Adrenal gland (tissue), 19 donors: ENCODE measurements at places on chromosomes 16 and 17. TPM values are rescaled to one million over a fixed set of nuclear protein-coding genes. Genes with fewer than 3 reads are reported as not detected.

GRCh38 chr17:57539529-57540301 lies 205.4 kb downstream of the CCDC182 start:
- DNase-seq: no peak
- peak overlapping the region; percentile 93 for H3K27ac ChIP-seq
- H3K4me3 ChIP-seq: no peak overlapping the region
- peaks cover 49% of the 10 kb centered on the region for H3K4me1 ChIP-seq
- H3K27me3 ChIP-seq: no peaks in the 10 kb centered on the region

The KRT33A gene
- not detected for total RNA-seq

DNA sequence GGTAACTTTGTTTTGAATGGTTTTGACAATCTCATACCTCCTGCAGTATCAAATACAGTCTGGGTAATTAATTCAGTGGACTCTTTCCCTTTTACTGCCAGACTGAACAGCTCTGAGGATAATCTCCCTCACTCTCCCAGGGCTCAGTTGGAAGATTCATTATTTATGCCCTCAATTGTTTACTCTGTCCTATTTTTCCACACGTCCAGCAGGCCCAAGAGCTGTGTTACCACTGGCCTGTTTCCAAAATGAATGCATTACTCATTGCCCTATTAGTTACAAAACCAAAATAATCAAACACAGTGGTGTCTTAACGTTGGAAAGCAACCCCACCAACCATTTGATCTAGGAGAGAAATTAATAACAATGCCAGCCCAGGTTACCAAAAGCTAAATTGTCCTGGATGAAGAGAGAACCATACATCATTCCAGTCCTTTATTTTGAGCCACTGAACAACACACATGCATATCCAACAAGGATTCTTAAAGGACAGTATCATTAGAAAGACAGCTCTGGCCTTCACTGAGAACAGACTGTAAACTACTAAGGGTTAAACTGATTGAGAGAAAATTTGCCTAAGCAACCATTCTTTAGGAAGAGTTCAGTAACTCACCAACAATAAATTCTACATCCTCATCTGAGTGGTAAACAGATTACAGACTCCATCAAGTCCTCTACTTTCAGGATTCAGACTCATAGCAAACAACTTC lies 34.5 kb downstream of the FAM222B start:
- peak; percentile 41 for DNase-seq
- H3K27ac ChIP-seq: peak overlapping the region; percentile 78
- no peaks in the 10 kb centered on the region for H3K27me3 ChIP-seq
- H3K36me3 ChIP-seq: no peaks in the 10 kb centered on the region
- no peak overlapping the region for H3K4me3 ChIP-seq
- H3K4me1 ChIP-seq: peaks cover 19% of the 10 kb centered on the region

DNA sequence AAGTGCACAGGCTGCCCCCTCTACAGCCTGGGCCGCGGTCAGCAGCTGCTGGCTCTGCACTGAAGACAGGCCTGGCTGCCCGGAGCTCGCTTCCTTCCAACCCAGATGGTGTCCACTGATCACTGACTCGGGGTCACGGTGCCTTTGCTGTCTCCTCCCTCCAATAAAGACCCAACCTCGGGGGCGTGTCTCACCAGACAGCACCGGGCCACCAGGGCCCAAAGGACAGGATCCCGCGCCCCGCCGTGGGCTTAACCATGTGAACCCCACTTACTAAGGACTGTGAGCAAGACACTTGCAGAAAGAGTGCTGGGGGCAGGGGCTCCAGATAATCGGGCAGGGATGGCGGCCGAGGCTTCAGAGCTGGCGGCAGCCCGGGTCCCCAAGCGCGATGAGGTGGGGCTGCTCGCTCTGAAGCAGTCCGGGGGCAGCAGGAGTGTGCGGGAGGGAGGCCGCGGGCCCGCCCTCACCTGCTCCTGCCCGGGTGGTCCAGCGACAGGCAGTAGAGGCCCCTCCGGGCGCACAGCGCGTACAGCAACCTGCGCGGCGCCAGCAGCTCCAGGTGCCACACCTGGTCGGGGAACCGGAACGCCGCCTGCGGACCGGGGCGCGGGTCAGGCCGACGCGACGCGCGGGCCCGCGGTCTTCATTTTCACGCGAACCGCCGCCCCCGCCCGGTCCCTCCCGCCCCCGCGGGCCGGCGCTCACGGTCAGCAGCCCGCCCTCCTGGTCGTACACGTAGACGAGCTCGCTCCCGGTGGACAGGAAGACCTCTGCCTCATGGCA lies 502 bp downstream of the FAAP100 start:
- H3K4me1 ChIP-seq: peaks cover 27% of the 10 kb centered on the region
- peak; percentile 58 for DNase-seq
- peak overlapping the region; percentile 97 for H3K4me3 ChIP-seq
- no peaks in the 10 kb centered on the region for H3K27me3 ChIP-seq
- no peak overlapping the region for H3K27ac ChIP-seq

DNA sequence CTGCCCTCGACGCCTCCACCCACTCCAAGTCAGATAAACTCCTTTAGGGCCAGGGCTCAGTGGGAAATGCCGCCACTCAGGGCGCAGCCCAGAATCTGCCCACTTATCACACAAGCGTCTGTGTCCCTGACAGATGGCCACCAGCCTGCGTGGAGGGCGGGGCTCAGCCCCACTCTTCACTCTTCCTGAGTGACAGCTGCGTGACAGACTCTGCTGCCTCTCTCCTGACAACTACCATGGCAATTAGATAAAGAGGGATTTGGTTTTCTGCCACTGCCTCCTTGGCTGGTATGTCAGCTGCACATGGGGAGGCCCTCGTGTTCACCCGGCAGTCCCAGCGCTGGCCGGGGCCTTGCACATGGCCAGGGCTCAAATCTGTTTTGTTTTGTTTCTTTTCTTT lies 96.2 kb downstream of the RTN4RL1 start:
- H3K4me3 ChIP-seq: no peak overlapping the region
- no peaks in the 10 kb centered on the region for H3K36me3 ChIP-seq
- no peaks in the 10 kb centered on the region for H3K27me3 ChIP-seq
- no peak for DNase-seq
- no peak overlapping the region for H3K27ac ChIP-seq
- H3K4me1 ChIP-seq: no peaks in the 10 kb centered on the region

GRCh38 chr17:28897769-28898526 lies 415 bp upstream of the FLOT2 start:
- no peaks in the 10 kb centered on the region for H3K36me3 ChIP-seq
- DNase-seq: peak; percentile 63
- no peaks in the 10 kb centered on the region for H3K27me3 ChIP-seq
- peaks cover 48% of the 10 kb centered on the region for H3K4me1 ChIP-seq

- H3K27me3 ChIP-seq: no peaks in the 10 kb centered on the region
- H3K36me3 ChIP-seq: no peaks in the 10 kb centered on the region
- no peak overlapping the region for H3K4me3 ChIP-seq
- H3K27ac ChIP-seq: no peak overlapping the region
- H3K4me1 ChIP-seq: peaks cover 8% of the 10 kb centered on the region
Measured at GRCh38 chr16:54510685-54511221, 224.2 kb upstream of the IRX3 start.

The AURKB gene
- 1.6 TPM for total RNA-seq

GRCh38 chr17:44934745-44935105 lies 12.8 kb downstream of the KIF18B start:
- no peaks in the 10 kb centered on the region for H3K36me3 ChIP-seq
- H3K27ac ChIP-seq: no peak overlapping the region
- H3K4me1 ChIP-seq: no peaks in the 10 kb centered on the region
- no peaks in the 10 kb centered on the region for H3K27me3 ChIP-seq
- H3K4me3 ChIP-seq: no peak overlapping the region

DNA sequence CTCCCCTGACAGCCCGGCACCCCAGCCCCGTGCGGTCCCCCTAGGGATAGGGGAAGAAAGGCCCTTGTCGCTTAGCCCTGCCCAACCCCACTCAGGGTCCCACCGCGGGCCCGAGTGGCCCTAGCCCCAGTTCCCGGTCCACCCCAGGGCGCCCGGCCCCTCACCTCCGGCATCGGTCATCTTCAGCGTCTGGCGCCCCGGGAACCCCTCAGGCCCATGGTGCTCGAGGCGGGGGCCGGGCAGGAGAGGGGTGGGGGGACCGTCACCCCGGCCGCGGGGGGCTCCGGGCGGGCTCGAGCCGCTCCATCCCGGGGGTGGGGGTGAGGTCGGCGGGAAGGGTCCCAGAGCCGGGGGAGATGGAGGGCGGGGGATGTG lies 620 bp downstream of the SAMD14 start:
- H3K27ac ChIP-seq: peak overlapping the region; percentile 52
- H3K36me3 ChIP-seq: peaks cover 4% of the 10 kb centered on the region
- DNase-seq: no peak
- no peaks in the 10 kb centered on the region for H3K27me3 ChIP-seq

- H3K27me3 ChIP-seq: no peaks in the 10 kb centered on the region
- H3K36me3 ChIP-seq: no peaks in the 10 kb centered on the region
- H3K4me3 ChIP-seq: no peak overlapping the region
- no peaks in the 10 kb centered on the region for H3K4me1 ChIP-seq
Measured at GRCh38 chr16:53651357-53651756, 52.3 kb downstream of the RPGRIP1L start.
